ENCODE measurements at places on chromosomes 7 and 10. TPM values are rescaled to one million over a fixed set of nuclear protein-coding genes. Genes with fewer than 3 reads are reported as not detected.

ASB10 gene
- not detected for total RNA-seq

DNA sequence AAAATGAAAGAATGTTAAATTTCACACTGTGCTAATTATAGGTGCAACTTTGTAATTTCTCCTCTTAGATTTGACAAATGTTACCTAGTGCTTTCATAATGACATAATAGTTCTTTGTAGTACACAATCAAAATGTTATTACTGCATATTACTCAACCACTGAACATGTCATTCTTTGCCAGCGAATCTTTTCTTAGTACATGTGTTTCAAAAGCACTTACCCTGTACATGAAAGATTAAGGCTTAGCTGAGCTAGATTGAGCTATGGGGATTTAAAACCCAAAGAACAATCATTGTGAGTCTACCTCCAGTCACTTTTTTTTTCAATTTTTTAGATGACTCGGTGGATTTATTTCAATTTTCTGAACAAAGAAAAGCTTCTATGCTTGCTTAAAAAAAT, 123.5 kb upstream of the FERD3L start:
- no peak for DNase-seq

GRCh38 chr7:117896339-117896738, 23.1 kb upstream of the CTTNBP2 start:
- DNase-seq: no peak

RSBN1L gene
- total RNA-seq: 27.7 TPM

MYPN gene
- total RNA-seq: 0.08 TPM

EPHA1 gene
- total RNA-seq: 24.9 TPM

STN1 gene
- total RNA-seq: 49.3 TPM

DNA sequence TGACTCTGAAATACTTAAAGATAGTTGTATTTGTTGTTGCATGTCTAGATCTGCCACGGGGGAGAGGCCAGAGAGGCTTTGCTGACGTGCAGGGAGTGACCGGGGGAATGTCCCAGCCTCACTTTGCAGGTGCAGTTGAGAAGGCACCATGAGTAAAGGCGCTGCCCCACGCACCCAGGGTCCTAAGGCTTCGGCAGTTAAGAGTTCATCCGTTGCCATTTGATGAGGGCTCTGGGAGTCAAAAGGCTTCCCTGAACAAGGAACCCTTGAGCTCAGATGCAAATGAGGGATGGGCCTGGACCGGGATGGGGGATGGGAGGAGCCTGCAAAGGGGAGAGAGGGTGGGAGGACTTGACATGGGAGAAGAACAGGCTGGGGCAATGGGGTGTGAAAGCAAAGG, 20.4 kb downstream of the PPP2R2D start:
- DNase-seq: peak; percentile 64

EMX2 gene
- total RNA-seq: 46.1 TPM

DNA sequence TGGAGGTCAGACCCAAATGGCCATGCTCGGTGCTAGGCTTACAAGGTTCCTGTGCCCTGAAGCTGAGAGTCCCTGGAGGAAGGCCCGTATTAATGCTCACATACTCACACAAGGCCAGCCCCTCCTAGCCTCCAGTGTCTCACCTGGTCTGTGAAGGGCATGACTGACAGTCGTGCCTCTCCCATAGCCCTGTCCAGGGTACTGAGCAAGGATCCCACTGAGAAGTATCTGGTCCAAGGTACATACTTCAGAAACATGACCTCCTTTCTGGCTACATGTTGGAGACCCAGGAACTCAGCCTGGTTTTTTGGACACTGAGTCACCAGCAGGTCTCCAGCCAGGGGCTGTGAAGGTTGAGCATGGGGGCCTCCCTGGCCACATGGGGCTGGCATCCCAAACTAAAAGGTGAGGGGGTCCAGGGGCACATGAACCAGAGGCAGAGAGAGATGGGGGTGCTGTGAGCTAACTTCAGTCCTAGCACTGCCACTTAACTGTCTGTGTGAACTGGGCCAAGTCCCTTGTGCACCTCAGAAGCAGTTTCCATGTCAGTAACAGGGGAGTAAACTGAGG, 17.6 kb upstream of the RASGEF1A start:
- no peak for DNase-seq

CFAP69 gene
- total RNA-seq: 9.3 TPM

STMP1 gene
- 32.9 TPM for total RNA-seq

DNA sequence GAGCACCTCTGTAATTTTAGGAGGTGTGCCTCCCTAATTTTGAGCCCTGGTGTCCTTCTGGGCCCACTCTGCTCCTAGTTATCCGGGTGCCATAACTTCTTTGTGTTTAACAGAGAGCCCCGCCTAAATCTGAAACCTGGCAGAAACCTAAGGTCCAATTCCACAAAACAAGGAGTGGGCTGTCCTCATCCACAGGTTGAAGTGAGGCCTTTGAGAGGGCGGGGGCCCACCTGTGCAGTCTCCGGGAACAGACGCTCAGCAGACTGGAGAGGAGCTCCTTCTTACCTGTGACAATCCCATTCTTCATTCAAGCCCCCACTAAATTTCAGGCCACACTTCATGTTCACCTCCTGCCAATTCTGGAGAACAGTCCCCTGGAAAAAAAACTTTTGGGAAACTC, 10.9 kb downstream of the TMEM72 start:
- DNase-seq: peak; percentile 15

GSAP gene
- 39.7 TPM for total RNA-seq

CCDC146 gene
- total RNA-seq: 11.7 TPM

- DNase-seq: no peak
These were observed 231.2 kb downstream of the SNX13 start for GRCh38 chr7:17709127-17709526.

AMPH gene
- total RNA-seq: 2.1 TPM

- no peak for DNase-seq
These were observed 114.3 kb downstream of the LYZL1 start for GRCh38 chr10:29403208-29403607.

FGL2 gene
- 10.9 TPM for total RNA-seq

- DNase-seq: no peak
These were observed 22.7 kb upstream of the MKRN1 start for GRCh38 chr7:140501966-140502365.

PNLIPRP3 gene
- not detected for total RNA-seq

GRM8 gene
- total RNA-seq: 3.3 TPM

DNA sequence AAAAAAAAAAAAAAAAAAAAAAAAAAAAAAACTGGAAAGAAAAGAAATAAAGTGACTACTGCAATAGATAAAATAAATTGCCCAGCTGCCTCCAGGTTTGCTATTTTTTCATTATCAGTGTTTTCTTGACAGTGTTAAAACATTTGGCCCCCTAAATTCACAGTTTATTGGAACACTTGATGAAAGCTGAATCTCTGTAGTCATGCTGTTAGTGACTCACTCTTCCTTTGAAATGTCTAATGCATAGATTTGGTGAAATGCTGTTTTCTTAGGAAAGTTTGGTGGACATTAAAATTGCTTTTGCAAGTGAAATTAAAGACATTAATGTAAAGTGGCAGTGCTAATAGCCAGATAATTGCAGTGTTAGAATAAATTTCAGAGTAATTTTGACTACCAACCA, 785.2 kb downstream of the NRG3 start:
- DNase-seq: no peak

NAT16 gene
- total RNA-seq: not detected

DNA sequence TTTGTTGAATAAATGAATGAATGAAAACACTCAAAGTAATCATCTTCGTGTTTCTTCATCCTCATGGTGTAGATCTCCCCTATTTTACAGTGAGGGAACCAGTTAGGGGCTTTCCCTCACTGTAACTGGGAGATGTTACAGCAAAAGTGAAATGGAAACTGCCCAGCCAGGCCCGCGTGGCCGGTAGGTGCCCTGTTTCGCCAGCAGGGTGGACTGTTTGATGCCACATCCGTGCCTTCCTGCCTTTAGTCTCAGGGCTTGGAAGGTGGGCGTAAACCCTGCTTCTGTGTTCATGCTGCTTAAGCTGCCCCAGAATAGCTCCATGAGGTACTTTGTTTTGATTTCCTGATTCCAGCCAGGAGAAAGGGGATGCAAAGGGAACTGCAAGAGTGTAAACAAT, 268.8 kb downstream of the PLXNA4 start:
- no peak for DNase-seq

DNA sequence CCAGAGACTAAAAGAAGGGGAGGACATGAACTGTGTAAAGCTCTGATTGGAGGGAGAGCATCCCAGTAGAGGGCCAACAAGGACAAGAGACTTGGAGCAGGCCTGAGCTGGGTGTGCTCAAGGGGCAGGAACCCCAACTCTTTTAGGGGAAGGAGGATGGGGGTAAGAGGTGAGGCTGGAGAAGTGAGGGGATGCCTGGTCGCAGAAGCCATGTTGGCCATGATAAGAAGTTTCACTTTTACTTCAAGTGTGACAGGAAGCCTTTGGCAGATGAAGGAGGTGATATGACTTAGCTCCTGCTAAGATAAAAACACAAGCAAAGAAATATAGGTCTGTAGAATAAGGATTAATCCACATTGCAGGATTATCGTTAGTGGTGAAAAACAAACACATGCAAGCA, 208.3 kb downstream of the JAZF1 start:
- no peak for DNase-seq

GRCh38 chr7:105810556-105810955, 65.8 kb downstream of the ATXN7L1 start:
- DNase-seq: no peak

- DNase-seq: no peak
These were observed 17.9 kb downstream of the SH3PXD2A start for GRCh38 chr10:103837370-103838069.

DNA sequence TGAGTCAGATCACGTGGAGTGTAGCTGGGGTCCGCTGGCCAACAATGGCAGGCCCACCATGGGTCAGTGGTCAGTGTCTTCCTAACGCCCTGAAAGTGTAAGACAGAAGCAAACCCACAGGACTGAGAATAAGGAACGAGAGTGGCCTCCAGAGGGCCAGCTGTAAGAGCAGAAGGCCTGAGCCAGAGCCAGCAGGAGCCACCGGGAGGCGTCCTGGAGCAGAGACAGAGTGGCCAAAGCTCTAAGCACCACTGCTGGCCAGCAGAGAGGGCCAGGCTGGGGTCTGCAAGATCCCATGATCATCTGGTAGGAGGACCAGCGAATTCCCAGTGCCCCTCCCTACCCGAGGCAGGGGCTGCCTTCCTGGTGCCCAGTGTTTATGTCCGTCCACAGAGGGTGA, 9.2 kb downstream of the CCDC201 start:
- no peak for DNase-seq

- DNase-seq: no peak
These were observed 12.1 kb upstream of the STK17A start for GRCh38 chr7:43570688-43571365.

DNA sequence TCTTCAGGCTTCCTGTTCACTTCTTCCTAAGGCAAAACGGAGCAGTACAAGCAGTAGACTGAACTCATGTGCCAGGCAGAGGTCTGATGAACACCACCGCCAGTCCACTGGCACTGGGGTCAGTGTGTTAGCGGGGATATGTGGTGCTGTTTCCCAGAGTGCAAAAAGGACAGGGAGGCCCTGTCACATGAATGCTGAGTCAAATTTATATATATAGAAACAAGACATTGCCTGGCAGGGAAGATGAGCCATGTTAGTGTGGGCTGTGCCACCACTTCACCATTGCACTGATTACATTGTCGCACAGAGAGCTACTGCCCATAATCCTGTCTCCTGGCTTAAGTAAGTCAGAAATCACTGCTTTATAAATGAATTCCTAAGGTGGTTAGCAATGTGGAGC, 122.2 kb upstream of the AMPH start:
- DNase-seq: no peak

WNT2 gene
- total RNA-seq: 2.2 TPM

Data from ureter (tissue), 1 donor.